ENCODE measurements at places on chromosomes 4 and X.

DNA sequence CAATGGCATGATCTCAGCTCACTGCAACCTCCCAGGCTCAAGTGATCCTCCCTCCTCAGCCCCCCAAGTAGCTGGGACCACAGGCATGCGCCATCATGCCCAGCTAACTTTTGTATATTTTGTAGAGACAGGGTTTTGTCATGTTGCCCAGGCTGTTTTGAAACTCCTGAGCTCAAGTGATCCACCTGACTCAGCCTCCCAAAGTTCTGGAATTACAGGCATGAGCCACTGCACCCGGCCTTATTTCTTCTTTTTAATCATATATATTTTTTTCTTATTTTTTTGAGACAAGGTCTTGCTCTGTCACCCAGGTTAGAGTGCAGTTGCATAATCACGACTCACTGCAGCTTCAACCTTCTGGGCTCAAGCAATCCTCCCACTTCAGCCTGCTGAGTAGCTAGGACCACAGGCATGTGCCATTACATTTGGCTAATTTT is 184.0 kb downstream of the TSPAN5 start:
- no peak for DNase-seq

DNA sequence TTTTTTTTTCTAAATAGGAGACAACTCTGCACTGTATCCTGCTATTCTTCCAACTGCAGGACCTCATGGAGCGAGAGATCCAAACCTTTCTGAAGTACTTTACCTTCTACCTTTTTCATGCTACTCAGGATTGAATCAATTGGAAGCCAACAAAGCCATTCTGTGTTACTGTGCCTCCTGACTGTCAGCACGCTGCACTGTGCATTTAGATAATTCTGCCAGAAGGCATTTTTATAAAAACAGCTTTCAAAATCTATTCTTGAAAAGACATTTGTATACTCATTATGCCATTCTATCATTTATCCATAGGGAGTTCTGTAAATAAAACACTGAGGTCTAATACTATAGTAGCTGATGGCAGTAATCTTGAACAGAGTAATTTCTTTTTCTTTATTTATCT is 142.8 kb downstream of the SLIT2 start:
- DNase-seq, result no peak

GRCh38 chr4:99868126-99868596 is 26.1 kb downstream of the LAMTOR3 start:
- no peak for DNase-seq

DNA sequence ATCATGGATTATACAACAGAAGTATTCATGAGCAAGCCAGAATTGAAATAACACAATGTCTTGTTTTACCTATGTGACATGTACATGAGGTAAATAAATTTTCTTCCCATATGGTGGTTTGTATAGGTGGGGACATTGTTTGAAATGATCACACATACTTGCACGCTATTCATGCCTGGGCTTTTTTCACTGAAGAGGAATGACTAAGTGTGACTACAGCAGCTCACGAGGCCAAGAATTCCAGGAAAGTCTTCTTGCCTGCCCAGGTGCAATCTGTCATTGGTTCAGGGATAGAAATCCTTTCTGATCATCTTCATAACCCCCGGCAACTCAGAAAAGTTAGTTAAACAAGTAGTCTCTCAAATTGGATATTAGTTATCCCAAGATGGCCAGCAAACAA is 36.3 kb upstream of the AREG start:
- no peak for DNase-seq

GRCh38 chr4:70120323-70120722 is 33.7 kb upstream of the PRR27 start:
- DNase-seq, result no peak

- DNase-seq, result no peak
Measured at GRCh38 chrX:125382889-125383288, 63.2 kb downstream of the TEX13C start.

DNA sequence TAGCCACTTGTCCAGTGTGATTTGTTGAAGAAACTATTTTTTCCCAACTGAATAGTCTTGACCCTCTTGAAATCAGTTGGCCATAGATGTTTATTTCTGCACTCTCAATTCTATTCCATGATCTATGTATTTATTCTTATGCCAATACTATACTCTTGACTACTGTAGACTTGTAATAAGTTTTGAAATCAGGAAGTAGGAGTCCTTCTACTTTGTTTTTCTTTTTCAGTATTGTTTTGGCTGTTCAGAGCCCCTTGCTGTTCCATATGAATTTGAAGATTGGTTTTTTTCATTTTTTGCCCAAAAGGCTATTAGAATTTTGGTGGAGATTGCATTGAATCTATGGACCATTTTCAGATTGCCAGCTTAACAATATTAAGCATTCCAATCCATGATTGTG is 10.2 kb downstream of the SAP30 start:
- DNase-seq, result no peak

GRCh38 chrX:101395789-101396188 is 5.0 kb downstream of the RPL36A start:
- peak; percentile 9 for DNase-seq

DNA sequence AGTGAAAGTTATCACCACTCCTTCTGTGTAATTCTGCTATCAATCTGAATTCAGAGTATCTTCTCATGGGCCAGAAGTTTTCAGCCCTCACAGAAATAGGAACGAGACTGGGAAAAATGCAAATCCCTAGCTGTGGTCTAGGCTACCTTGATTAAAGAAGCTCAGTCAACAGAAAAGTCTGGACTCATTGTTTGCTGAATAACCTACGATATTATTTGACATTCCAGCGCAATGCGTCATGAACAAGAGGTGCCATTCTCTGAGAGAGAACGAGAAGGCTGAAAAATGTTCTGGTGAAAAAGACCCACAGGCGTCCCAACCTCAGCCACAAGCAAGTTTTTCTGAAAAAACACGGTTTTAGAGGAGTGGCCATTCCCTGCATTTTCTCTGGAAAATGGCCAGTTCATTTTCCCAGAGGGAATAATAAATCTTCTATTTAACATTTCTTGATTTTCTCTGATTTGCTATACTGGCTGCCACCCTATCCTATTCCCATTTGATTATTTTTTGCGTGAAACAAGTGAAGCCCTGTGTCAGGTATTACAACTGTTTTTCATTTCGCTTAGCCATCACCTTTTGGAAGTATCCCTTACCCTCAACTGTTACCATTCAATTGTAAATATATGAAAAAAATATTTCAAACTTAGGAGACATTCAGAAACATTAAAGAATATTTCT is 1117.6 kb upstream of the PRKX start:
- DNase-seq, result no peak

DNA sequence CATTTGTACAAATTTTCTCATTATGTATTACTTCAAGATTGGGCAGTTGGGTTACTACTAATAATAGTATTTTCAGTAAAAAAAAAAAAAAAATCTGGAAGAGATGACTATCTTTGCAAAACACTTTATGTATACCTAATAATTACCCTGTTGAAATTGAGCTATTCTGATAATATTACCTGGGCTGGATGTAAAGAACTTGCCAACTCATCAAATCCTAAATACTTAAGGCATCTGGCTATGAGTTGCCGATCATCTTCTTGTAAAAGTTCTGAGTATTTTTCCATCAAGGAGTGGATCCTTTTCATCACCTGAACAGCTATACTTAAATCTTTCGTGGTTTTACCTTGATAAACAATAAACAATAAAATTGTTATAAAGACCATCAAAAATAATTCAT is 42.7 kb downstream of the DDX60 start:
- no peak for DNase-seq

DNA sequence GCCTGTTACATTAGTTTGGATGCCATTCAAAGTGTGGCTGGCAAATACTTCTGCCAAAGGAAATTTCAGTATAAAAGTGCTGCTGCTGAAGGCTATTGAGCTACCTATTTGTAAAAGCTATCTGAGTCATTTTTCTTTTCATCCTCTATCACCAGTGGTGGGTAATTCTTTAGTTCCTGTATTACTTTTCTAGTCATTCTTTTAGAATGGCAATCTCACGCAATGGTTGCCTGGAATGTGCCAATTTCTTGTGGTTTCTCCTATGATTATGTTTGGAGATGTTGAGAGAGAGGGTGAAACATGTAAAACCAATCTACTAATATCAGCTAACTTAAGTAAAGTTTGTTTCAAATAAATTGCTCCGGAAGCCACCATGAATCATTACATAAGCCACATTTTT is 685.0 kb downstream of the RAPGEF2 start:
- DNase-seq, result no peak

DNA sequence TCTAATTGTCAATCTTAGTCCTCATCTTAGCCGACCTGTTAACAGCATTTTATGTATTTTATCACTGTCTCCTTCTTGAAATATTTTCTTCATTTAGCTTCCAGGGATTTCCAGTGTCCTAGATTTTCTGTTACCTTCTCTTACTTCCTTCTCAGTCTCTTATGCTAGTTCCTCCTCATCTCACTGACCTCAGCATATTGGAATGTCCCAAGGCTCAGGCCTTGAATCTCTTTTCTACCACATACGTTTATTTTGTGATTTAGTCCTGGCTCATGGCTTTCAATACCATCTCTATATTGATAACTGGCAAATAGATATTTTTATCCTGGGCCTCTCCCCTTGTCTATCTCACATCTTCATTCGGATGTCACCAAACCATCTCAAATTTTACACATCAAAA is 61.1 kb downstream of the IQCM start:
- no peak for DNase-seq

DNA sequence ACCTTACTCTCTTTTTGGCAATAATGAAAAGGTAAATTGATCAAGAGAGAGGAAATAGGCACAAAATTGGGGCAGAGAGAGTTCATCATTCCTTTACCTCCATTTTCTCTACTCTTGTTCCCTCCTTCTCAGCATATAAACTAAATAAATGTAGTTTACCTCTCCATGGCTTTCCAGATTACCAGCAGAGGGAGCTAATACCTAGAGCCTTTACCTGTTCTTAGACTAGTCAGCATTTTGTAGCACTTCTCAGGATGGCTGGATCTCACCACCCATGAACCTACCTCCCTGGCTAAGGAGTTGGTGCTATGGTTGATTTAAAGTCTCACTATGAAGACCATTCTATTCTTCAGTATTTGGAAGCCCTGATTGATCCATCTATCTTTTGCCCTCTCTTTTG is 15.7 kb downstream of the OFD1 start:
- DNase-seq, result peak; percentile 73

DNA sequence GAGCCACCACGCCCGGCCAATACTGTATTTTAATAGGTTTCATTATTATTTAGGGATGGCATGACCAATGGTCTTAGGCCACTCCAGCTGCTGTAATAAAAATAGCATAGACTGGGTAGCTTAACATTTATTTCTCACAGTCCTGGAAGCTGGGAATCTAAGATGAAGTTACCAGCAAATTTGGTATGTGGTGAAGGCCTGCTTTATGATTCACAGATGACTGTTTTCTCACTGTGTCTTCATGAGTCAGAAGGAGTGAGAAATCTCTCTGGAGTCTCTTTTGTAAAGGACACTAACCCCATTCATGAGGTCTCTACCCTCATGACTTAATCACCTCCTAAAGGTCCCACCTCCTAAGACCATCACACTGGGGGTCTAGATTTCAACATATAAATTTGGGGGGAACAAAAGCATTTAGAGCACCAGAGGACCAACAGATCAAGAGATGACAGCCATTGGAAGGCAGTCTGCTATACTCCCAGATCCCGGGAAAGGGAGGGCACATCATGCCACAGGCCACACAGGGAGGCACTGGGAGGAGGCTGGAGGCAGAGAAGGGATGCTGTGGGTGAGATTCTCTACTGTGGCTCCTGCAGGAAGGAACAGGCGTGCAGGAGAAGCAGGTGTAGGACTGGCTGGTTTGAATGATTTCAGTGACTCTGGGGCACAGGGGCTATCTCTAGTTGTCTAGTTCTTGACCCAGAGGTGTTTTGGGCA is 335.8 kb upstream of the SFRP2 start:
- DNase-seq, result no peak

GRCh38 chr4:51999250-51999649 is 20.9 kb downstream of the LRRC66 start:
- DNase-seq, result no peak

DNA sequence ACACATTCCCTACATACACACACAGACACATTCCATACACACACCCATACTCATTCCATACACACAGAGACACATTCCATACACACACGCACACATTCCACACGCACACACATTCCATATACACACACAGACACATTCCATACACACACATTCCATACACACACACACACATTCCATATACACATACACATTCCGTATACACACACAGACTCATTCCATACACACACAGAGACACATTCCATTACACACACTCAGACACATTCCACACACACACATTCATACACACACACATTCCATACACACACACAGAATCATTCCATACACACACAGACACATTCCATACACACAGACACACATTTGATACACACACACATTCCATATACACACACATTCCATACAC is 15.2 kb downstream of the LINC00632 start:
- no peak for DNase-seq

DNA sequence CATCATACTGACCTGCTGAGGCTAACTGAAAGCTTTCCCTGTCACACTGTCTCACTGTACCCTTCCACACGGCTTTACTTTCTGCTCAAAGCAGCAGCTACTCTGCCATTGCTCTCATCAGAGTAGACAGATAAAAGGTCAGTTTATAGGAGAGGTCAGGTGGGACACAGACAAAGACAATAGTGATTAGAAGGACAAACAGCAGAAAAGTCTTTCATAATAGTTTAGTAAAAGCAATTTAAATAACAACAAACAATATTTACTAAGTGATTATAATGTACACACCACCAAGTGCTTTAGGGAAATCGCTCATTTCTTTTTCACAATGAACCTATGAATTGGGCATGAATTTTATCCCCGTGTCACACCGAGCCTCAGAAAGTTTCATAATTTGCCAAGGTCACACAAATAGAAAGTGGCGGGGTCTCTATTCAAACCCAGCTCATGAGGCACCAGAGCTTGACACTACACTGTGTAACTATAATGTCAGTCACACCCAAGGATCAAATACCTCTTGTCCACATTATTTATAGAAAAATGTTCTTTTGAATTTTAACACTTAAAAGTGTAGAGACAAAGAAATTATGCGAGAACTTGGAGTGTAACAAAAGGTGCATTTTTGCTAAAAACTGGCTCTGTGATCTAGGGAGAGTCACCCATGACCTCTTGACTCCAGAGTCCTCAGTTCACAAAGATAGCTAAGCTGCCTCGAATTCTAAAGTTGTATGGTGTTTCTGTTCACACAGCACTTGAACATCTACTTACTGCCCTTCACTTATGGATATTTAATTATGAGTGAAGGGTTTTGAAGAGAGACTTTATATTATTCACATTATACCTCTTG is 24.5 kb upstream of the SORBS2 start:
- DNase-seq, result no peak

Measured in hematopoietic multipotent progenitor cell treated with erythropoietin and hydrocortisone succinate and interleukin-3 and kit ligand, for 17 days (in vitro differentiated cells).